Cortex of kidney (tissue), 1 donor: ENCODE measurements at places on chromosomes 12 and 14.

- no peak for DNase-seq
These were observed 14.0 kb upstream of the STRAP start for GRCh38 chr12:15868186-15868585.

- no peak for DNase-seq
These were observed 77.0 kb upstream of the METAP2 start for GRCh38 chr12:95396849-95397468.

DNA sequence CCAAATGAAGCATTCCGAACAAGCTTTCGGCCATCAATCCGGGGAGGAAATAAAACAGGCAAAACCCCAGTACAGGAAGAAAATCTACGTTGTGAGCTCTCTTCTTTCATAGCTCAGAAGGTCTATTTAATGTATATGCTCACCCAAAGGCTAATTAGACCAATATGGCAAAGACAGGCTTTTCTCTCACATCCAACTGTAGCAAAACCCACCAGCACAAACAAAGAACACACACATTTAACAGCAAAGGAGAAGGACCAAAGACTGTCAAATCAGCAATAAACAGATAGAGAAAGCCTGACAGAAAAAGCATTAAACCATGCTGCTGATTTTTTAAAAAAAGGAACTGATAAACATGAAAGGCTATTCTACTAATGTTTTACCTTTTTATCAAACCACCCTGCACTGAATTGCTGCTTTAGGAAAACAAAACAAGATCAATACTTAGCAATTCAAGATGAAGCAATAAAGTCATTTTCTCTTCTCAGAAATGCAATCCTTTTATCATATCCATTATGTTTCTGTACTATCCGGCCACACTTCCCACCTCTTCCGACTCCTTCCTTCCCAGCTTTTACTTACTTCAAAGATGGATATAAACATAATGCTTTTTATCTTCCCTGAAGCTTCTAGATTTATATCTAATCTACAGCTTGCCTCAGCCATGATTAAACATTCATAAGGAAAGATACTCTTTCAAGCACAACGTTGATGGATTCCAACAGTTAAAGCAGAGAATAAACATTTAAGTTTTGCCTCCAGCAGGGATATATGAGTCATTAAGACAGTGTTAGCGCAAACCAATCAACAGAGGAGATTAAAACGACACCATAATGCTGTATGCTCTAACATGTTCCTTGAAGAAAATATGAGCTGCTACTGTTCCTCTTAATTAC is 74.6 kb upstream of the BBS10 start:
- no peak for DNase-seq

DNA sequence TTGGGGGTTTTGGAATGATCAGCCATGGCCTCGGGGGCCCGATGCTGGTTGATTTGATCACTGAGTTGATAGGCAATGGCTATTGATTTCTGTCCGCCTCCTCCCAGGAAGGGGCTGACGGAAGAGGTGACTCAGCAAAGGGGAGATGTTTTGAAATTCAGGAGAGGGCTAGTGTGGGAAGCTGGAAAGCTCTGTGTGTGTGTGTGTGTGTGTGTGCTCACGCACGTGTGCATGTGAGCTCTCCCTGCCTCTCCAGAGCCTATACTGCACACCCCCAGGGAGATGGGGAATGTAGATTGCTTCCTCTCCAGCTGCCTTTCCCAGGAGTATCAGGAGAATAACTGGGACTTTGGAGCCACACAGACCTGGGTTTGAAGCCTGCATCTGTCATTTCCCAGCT is 184.9 kb upstream of the MYL2 start:
- DNase-seq = no peak

GRCh38 chr12:24359418-24359817 is 409.9 kb upstream of the SOX5 start:
- DNase-seq = no peak

GRCh38 chr14:44379292-44379977 is 127.6 kb downstream of the FSCB start:
- no peak for DNase-seq

DNA sequence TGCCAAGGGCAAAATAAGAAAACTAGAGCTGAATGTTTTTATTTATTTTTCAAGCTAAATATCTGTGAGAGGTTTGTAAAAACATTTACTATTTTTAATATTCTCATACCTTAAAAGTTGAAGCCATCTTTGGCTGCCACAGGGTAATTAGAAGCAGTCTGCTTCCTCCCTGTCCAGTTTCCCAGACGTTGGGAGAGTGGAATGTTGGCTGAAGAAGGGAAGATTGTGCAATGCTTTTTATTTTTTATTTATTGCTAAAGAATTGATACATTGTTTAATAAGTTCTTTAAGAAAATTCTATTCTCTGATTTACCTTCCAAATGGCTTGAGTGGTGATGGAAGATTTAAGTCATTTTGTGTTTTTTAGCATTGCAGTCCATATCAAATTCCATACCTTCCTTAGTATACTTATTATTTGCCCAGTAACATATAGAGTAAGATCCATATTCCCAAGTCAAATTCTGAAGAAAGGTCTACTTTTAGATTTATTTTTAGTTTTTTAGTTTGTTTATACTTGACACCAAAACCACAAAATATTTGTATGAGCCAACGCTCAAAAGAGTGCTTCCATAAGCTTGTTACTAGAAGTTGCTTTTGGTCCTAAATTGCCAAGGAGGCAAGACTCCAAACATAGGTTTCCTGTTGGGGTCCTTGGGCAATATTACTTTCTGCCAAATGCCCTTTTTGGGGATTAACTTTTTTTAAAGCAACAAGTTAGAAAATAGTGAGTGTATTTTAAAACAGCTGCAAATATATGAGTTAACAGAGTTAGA is 124.0 kb upstream of the CPM start:
- no peak for DNase-seq

DNA sequence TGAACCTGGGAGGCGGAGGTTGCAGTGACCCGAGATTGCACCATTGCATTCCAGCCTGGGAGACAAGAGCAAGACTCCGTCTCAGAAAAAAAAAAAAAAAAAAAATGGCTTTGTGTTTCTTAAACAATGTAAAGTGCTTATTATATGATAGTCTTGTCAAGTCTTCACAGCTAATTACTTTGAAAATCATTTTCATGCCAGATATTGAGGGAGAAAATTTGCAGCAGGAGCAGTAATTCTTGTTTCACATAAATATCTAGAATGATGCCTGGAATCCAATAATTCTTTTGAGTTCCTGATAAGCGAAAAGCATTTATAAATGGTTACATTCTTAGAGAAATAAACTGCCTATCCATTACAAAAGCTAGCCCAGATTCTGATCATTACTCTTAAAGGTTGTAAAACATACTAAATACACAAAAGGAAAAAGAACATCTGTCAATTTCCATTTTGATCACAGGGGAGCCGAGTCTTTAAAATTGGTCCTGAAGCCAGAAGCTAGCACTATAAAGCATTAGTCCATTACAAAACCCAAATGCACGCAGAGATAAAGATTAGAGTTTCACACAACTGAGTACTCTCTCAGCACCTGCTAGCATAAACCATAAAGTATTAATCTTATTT is 50.3 kb downstream of the IFT81 start:
- DNase-seq = no peak

DNA sequence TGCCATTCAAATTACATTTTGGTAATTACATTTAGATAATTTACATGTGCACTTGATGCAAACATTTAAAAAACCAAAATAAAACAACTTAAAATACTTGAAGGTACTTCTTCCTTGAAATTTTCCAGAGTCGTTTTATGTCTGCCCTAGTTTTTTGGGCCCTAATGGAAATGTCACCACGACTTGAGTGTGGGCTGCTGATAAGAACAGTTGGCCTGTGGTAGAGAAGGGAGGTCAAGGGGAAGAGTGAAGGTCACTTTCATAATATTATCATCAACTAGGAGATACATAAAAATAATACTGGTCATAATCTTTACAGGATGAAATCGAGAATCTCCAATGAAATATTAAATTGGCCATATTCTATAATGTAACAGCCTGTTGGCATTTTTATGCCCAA is 23.1 kb downstream of the ZDHHC17 start:
- DNase-seq = no peak

DNA sequence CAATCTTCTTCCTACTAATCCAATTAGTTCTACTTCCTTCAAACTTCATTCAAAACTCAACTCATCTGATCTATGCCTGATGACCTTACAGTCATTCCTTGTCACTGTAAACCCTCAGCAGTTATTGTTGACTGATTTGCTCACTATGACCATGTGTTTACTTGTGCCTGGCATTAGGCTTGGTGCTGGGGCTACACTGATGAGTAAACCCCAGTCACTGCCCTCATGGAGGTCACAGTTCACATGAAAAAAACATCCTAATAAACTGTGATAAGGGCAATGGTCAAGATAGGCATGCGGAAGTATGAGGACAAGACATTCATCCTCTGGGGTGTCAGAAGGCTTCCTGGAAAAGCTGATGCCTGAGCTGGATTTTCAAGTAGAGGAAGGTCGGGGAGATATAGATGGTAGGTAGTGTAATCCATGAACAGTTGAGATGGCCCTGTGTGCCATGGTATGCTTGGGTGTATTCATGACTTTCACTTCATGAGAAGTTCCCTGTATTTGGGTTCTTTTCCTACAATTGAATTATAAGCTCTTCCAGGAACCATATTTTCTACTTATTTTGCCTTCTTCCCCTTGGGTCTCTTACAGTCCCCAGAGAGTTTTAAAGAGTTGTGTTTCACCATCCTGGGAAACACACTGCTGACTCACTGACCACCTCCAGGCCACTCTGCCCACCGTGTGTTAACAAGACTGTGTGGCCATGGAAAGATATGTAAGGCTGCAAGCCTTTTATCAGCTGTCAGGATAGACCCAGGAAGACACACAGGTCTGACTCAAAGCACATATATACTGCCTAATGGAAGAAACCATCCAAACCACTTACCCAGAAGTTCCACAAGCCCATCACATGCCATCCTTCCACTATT is 38.7 kb upstream of the DUSP6 start:
- DNase-seq = no peak

DNA sequence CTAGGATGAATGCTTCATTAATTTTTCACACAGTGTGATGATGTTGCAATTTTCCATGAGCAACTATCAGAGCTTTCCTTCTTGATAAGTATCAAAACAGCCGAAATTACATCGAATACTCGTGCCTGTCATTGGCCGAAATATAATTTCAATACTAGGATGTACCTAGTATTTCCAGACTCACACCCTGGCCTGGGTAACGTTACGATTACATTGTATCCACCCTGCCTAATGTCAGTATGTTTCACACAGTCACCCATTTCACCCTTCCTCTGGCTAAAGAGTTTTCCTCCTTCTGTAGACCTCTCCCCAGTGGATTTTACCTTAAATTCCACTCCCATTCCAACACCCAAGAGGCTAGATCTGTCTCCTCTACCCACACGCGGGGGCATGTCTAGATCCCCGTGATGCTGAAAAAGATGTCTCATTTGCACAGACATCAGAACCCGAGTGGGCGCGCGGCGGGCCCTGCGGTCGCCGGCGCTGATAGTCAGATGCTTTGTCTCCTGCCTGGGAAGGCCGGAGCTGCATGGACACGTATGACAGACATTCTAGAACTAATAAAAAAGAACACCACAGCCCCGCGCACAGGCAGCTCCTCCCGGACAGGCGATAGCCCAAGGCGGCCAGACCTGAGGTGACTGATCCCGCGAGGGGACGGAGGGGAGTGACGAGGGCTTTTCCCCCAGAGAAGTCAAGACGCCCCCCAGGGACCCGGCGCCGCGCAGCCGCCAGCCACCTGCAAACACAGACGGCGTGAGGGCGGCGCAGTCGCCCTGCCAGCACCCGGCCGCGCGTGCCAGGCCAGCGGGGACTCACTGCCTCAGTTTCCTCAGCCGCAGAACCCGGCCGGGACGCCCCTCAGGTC is 723 bp downstream of the KIF21A start:
- no peak for DNase-seq

GRCh38 chr12:96261557-96261956 is 67.4 kb downstream of the ELK3 start:
- no peak for DNase-seq

DNA sequence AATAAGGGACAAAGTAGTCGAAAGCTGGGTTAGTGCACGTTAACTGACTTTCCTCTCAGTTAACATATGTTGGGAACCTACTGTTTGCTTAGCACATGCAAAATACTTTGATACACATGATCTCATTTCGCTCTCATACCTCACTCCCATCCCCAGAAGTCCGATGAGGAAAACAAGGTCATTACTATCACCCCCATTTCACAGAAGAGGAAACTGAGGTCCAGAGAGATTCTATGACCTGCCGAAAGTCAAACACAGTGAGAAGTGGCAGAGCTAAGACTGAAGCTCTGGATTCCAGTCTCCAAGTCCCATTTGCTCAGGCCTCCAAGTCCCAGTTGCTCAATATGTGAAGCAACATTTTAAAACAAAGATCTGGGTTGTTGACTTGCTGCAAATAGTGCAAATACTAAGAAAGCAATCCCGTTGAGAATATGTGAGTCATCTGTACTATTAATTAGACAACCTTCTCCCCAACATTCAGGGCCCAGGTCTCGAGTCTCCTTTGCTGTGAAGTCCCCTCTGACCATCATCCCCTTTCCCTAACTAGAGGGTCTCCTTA is 170.6 kb upstream of the PWP1 start:
- no peak for DNase-seq

DNA sequence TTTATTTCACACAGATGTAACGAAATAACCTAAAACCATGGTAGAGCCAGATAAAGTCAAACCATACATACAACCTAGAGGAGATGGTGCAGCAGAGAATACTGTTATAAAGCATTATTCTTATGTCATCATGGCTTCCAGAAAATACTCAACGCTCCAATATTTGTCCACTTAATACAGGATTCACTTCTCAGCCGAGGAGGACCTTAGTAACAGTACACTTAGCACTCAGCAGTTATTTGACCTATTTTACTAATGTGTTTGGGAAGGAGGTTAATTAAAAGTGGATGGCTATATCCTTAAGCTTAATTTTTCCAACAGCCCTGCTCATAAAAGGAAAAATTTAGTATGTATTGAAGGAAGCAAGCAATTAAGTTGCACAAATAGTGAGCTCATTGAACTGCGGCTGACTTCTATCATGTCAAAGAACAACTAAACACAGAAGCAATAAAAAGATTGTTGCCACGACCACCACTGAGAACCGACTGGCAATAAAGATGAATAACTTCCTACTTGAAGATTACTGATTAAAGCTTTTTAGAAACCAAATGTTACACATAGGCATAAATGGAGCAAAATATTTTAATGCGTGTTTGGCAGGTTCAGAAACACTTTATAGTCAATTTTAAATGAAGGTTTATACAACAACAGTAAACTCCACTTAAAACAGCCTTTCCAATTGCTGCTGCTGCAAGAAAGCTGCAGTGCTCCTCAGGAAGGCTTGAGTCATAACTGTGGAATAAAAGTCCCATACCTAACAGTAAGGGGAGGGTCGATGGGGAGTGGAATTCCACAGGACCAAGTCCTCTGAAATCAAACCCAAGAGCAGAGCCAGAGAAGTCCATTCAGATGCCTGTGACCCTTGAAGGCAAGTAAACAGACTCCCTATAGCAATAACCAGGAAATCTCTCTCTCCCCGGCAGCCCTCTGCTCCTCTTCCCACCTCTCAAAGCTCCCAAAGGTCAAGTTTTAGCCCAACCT is 218.9 kb upstream of the CDKN3 start:
- no peak for DNase-seq
